Glutamatergic neuron (in vitro differentiated cells): ENCODE measurements at places on chromosomes 2 and 18. TPM values are rescaled to one million over a fixed set of nuclear protein-coding genes. Genes with fewer than 3 reads are reported as not detected.
A peak's percentile ranks its signal among the peaks of the same experiment; 100 is the strongest.

DNA sequence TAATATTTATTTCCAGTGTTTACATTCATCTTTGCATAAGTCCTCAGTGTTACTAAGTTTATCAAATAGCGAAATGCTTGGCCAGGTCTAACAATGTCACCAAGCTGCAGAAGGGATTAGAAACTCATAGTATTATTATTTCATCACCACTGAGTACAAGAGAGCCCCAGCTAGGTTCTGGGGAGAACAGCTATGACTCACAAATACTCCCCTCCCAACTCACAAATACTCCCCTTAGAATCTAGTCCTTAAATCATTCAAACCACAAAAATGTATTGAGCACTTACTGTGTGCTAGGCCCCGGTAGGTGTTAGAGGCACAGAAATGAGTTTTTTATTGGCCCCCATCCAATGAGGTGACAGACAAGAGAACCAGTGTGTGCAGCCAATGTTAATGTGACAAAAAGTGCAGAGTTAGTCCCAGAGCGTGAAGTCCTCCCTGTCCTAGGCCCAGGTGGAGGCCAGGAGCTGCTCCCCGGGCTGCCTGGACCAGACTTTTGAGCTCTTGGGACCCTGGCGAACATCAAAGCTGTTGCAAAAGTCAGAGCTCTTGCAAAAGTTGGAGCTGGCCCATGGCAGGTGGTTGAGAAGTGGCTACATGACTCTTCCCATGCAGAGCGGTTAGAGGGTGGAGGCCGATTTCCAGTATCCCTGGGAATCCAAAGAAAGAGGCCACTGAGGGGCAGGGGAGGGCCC lies 9.8 kb downstream of the STEAP3 start:
- DNase-seq = no peak

The GKN2 gene
- not detected for total RNA-seq

DNA sequence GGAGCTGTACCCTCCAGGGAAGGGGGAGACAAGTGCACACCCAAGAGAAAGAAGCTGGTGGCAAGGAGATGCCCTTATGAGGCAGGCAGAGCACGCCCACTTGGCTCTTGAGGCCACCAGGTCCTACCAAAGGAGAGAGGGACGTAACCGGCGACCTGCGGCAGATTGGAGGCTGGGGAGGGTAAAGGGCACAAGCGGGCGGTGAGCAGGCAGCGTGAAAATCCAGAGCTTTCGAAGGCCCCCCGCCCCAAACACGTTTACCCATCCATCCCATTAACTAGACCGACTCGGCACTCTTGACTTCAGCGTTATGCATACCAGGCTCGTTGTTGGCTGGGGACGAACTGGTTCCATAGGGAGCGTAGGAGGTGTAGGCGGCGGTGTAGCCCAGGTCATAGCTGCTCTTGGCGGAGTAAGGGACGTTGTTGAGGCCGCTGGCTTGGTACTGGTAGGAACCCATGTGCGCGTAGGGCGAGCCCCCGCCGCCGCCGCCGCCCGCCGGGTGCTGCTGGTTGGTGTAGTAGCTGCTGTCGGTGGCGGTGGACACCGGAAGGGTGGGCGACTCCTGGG lies 794 bp downstream of the DLX2 start:
- peak; percentile 46 for DNase-seq

The CXCR1 gene
- not detected for total RNA-seq

The CCDC178 gene
- not detected for total RNA-seq

The NAT8 gene
- not detected for total RNA-seq

The MRO gene
- total RNA-seq = not detected

The DNAJC5G gene
- total RNA-seq = not detected

DNA sequence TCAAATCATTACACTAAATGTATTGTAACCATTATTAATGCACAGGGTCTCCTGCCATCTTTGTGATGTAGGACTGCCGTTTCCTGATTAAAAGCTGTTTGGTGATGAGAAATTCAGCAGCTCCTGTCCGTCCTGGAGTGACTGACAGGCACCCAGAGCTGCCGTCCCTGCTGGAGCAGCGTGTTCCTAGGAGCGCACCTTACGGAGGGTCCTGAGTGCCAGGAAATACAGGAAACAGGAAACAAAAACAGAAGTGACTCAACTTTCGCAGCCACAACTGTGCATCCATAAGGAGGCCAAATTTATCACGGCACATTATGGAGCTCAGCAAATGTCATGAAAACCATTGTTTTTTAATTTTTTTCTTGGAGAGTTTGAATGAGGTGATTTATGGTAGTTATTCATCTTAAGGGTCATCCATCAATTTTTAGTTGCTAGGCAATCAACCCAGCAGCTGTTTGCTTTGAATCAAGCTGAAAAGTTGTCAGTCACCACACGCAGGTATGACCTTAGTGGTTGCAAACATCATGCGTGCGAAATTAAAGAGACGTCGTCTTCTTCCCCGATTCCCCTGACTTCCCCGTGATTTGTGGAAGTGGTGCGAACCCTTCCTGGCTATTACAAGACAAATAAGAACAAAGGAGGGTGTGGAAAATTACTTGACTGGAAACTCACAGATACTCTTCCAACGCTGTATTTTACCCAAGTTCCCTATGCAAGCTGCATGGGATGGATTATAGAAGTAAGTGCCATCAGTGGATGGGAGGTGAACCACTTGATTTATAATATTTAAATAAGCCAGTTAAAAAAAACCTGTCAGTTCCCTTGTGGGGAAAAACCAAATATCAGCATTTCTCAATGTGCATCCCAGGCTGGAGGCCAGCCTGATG lies 19.8 kb downstream of the TSHZ1 start:
- no peak for DNase-seq
